CD4-positive, CD25-positive, alpha-beta regulatory T cell (primary cell): ENCODE measurements at places on chromosomes 6 and 20.

- DNase-seq: no peak
Measured at GRCh38 chr6:64049736-64050135, 414.1 kb downstream of the PHF3 start.

DNA sequence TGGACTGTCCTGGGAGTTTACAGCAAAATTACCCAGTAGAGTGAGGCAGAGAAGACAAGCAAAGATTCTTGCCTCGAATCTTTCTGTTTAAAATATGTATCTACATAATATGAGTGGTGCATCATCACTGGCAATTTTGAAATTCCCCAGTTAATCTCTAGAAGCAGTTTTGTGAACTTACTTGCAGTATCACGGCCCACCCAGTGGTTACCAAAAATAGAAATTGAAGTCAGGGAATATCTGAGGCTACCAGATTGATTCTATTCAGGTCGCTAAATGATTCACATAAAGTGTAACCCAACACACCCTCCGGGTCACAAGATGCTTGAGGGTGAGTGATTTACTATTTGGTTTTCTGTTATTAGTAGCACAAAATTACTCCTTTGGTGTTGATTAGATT, 111.9 kb downstream of the PPP1R14C start:
- no peak for DNase-seq

DNA sequence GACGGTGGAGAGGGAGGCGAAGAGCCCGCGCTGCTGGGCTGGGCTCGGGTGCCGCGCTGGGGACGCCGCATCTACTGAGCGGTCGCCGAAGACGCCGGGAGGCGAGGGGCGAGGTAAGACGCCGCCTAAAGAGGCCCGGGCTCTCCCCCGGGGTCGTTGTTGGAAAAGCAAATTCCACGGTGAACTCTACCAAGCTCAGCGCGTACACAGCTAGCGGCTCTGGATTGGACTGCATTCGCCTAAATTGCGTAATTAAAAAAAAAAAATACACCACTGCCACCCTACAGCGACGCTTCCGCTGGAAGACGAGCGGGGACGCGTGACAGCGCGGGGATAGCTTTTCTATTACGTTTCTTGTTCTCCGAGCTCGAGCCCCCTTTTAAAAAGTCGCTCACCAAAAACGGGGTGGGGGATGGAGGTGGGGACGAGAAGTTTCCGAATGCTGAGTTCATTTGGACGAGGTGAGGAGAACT, 92.0 kb upstream of the PRDM1 start:
- DNase-seq: peak; percentile 70

DNA sequence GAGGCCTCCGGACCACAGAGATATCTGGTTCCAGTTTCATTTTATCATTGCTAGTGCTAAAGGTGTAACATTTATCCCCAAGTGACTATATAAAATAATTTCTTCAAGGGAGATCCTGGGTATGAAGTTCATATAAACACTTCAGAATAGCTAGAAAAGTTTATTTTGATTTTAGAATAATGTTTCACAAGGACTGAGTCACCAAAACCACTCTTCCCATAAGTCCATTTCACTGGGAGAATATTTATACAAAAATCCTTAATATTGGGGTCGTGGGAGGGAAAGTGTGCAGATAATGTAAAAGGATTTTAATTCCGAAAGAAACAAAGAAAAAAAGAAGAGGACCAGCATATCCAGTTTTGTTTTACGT, 128.1 kb downstream of the ISM1 start:
- no peak for DNase-seq

- DNase-seq: no peak
Measured at GRCh38 chr20:46286382-46286781, 21.9 kb downstream of the CDH22 start.

DNA sequence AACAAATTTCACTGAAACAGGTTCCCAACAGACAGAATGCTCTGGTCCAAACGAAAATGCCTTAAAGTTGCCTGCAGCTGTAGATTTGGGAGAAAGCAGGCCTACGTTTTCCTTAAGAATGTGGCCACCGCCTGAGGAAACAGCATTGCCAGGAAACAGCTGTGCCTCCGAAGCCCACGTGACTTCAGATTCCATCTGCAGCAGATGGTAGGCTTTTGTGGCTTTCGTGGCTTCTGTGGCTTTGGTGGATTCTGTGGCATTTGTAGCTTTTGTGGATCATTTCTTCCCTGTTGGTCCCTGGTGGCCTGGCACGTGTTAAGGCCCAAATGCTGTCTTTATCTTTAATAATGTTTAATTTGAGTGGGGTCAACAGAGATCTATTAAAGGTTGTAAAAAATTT, 222.9 kb downstream of the TTLL2 start:
- no peak for DNase-seq

- no peak for DNase-seq
Measured at GRCh38 chr6:130105996-130106704, 87.8 kb downstream of the L3MBTL3 start.

DNA sequence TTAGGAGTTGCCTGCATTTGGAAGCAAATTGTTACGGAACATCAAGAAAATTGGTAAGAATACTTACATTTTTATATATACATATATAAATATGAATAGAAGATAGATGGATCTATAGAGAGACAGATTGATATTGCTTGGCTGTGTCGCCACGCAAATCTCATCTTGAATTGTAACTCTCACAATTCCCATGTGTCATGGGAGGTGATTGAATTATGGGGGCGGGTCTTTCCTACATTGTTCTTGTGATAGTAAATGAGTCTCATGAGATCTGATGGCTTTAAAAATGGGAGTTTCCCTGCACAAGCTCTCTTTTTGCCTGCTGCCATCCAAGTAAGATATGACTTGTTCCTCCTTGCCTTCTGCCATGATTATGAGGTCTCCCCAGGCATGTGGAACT, 180.8 kb upstream of the HEY2 start:
- no peak for DNase-seq

GRCh38 chr6:31795616-31796298, at the start of gene VARS1:
TSS of gene VARS1 (minus strand) at chr6:31795752. CDS start at chr6:31795217, 535 bp downstream.
- peak; percentile 85 for DNase-seq

DNA sequence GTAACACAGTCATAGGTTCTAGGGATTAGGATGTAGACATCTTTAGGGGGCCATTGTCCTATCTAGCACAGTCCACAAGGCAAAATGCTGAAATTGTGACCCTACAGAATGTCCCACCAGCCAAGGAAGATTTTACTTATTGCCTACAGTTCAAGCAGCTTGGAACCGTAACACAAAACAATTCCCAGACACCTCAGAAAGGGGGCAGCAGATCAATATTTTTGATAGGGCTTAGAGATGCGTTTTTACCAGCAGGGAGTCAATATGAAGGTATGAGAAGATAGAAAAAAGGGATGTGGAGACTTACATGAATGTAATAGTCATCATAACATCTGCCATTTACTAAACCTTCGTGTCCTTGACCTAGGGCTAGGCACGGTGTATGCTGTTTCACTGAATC, 81.0 kb downstream of the TMEM170B start:
- no peak for DNase-seq

- DNase-seq: no peak
Measured at GRCh38 chr6:90765895-90766294, 179.0 kb upstream of the MAP3K7 start.

DNA sequence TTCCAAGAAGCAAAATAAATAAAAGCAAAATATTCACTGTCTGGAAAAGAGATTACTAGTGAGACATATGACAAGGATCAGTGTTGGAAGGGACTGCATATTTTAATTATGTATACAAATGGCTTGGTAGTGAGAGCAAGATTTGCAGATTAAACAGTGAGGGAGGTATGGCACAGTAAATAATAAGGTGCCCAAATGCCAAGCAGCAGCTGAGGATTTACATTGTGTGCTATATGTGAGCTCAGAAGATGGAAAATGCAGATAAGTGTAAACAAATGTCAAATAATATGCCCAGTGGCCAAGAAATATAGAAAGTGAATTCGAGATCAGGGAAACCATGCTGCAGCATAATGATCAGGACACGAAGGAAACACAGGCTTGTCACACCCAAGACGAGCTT, 173.8 kb upstream of the NRSN1 start:
- no peak for DNase-seq

GRCh38 chr20:59349277-59349676, 48.9 kb downstream of the EDN3 start:
- no peak for DNase-seq

- peak; percentile 39 for DNase-seq
Measured at GRCh38 chr6:33418690-33419291, 884 bp upstream of the CUTA start.

- no peak for DNase-seq
Measured at GRCh38 chr6:11078266-11078665, 15.4 kb upstream of the SMIM13 start.

- no peak for DNase-seq
Measured at GRCh38 chr6:79686707-79687309, 55.7 kb downstream of the SH3BGRL2 start.

- peak; percentile 9 for DNase-seq
Measured at GRCh38 chr6:150142670-150143515, at the start of gene PPP1R14C. TSS of gene PPP1R14C (plus strand) at chr6:150143044. CDS start at chr6:150143193, 149 bp downstream.

GRCh38 chr6:109441069-109441816, 719 bp downstream of the SMPD2 start:
- no peak for DNase-seq

DNA sequence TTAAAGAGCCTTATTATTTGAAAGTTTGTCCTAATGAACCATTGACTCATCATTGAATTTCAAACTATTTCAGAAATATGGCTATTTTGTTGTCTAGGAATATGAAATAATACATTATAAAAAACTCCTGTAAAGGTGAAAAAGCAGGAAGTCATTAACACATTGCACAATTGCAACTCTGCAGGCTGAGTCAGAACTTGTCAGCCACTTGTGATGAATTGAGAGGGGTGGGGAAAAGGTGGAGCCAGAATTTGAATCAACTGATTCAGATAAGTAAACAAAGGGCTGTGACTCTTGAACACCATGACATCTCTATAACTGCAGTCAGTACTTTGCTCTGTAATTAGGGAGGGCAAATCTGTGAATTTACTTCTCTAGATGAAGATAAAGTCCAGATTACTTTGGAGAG, 6.0 kb downstream of the C6orf141 start:
- no peak for DNase-seq

- no peak for DNase-seq
Measured at GRCh38 chr6:44373787-44374186, 13.7 kb upstream of the CDC5L start.

- no peak for DNase-seq
Measured at GRCh38 chr6:86916393-86916792, 20.9 kb upstream of the HTR1E start.

DNA sequence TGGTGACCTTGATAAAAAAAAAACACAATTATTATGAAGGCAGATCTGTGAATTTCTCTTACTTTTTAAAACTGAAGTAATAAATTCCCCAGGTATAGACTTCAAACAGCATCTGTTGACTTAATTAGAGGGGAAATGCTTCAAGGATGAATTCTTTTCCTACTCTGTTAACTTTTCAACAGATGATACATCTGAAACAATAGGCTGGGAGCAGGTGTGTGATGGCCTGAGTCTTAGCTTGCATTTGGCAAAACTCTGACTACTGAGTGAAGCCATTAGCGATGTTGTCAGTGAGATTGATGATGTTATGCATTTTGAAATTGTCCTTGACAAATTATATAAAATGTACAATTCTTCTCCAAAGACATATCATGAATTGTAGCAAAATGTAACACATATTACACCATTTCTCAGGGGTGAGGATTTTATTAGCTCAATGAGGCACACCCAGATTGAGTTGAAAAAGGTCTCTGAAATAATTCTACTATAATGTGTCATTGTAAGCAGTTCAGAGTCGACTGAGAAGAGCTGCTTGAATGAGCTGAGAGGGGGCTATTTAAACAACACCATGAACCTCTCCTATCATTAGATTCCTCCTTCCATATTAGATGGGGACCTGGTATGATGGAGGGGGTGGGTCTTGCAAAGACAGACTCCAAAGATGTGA, 39.6 kb upstream of the OGFRL1 start:
- DNase-seq: no peak

- no peak for DNase-seq
Measured at GRCh38 chr6:32131439-32131948, 1.4 kb upstream of the FKBPL start.

DNA sequence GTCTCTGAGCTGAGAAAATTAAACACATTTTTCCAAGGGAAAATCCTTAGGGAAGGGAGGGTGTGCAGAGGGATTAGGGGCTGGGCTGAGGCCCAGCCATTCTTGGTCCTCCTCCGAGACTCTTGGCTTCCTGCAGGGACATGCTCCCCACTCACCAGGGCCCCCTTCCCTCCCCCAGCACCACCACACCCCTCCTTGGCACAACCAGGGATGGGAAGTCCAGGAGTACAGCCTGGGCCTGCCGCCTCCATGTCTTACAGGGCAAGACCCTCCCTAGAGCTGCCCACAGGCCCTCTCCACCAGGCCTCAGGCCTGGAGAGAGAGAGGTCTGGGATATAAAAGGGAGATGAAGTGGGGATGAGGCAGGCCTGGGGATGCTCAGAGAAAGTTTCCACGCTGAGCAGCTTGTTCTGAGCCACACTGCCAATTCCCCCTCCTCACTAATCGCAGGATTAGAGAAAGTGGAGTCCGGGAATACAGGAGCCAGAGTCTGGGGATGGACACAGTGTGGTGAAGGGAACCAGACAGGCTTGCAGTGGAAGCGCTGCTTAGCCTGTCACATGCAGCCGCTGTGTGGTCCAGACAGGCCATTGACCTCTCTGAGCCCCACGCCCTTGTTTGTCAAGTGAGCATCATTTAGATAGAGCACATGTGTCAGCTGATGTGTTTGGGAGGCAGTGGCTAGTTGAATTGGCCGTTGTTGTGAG, 105.5 kb downstream of the MRPL14 start:
- no peak for DNase-seq

DNA sequence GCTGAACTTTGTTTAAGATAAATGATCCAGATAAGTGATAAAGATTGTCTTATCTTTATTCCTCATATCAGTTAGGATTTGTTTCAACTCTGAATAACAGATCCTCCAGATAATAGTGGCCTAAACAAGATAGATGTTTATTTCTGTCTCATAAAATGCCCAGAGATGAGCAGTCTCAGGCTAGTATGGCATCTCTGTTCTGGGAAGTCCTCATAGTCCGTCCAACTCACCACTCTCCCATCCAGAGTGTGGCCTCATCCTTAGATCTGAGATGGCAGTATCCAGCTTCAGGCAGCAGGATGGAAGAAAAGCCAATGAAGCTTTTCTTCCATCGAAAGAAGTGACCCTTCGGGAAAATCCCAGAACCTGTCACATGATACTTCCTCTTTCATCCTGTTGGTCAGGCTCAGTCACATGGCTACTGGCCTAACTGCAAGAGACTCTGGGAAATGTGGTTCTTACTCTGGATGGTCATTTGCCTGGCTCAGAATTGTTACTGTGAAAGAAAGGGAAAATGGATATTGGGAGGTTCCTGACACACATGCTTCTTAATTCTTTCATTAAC, 29.4 kb upstream of the TAGAP start:
- no peak for DNase-seq

DNA sequence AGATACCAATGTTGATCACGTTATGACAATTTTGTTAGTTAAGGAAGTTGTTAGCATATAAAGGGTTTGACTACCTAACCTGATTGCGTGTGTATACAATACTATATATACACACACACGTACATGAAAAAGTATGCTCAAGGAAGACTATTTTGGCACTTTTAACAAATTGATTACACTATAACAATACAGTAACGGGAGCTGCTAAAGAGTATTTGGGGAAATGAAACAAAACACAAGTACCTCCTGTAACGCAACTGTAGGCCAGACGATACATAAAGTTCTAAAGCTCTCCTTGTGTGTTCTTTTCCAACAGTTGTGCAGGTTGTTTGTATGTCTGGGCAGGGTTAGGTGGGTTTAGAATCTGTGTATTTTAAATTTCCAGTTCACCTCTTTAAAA, 98.7 kb downstream of the PLEKHG1 start:
- no peak for DNase-seq

GRCh38 chr6:66429210-66429609, 722.2 kb upstream of the EYS start:
- DNase-seq: no peak

GRCh38 chr20:63955281-63955826, 862 bp downstream of the UCKL1 start:
- no peak for DNase-seq
